ENCODE measurements at places on chromosomes 12 and 14.

- DNase-seq, result no peak
Measured at GRCh38 chr14:40417777-40418401, 985.7 kb upstream of the FBXO33 start.

DNA sequence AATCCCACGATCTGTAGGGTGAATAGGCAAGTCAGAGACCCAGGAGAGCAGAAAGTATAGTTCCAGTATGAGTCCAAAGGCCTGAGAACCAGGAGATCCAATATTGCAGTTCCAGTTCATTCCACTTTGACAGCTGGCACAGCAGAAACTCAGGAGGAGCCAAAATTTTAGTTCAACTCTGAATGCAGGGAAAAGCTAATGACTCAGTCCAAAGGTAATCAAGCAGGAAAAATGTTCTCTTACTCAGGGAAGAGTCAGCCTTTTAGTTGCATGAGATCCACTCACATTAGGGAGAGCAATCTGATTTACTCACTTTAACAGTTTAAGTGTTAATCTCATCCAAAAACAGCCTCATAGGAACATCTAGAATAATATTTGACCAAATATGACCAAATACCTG lies 130.2 kb upstream of the LRFN5 start:
- no peak for DNase-seq

DNA sequence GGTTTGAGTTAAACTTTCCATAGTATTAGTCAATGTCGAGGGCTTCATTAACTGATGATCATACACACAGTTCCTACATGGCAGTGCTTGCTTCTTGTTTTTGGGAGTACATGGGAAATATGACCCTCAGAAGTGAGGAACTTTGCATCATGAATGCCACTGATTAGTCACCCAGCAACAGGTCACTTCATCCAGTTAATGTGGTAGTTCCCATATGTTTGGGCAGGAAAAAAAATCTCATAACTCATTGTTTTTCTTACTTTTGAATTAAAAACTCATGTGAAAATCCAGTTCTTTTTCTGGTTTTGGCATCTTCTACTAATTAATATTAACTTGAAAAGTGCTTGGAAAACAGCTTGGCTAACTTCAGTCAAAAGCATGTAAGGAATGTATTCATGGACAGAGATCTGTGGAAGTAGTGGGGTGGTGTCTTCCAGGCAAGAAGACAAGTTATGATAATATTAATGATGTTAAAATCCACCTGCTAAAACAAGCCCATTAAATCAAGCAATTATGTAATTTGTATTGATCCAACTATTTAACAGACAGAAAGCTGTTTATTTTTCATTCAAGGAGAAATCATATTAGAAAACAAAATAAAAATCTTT lies 309.1 kb upstream of the NAV3 start:
- DNase-seq, result no peak

DNA sequence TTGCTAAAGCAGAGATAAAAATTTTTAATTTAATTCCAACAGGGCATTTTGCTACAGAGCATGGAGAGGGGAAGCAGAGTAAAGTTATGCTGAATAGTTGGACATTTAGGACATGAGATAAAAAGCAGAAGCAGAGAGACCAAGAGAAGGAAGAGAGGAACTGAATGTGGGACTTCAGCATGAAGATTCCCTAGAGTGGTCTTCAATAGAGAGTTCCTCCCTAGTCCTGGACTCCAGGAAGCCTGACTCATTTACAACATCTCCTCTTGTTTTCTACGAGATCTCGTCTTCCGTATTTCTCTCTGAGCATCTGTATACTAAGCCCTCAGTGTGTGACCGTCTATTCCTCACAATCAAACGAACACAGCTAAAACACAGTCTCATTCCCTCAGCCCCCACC lies 35.2 kb upstream of the IFT81 start:
- no peak for DNase-seq

DNA sequence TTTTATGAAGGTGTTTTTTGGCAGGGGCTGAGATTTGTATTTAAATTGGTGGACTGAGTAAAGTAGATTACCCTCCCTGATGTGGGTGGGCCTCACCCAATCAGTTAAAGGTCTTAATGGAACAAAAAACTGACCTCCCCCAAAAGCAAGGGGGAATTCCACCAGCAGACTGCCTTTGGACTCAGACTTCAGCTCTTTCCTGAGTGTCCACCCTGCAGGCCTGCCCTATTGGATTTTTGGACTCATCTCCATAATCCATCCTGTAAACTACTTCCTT lies 228.4 kb upstream of the CAND1 start:
- no peak for DNase-seq

DNA sequence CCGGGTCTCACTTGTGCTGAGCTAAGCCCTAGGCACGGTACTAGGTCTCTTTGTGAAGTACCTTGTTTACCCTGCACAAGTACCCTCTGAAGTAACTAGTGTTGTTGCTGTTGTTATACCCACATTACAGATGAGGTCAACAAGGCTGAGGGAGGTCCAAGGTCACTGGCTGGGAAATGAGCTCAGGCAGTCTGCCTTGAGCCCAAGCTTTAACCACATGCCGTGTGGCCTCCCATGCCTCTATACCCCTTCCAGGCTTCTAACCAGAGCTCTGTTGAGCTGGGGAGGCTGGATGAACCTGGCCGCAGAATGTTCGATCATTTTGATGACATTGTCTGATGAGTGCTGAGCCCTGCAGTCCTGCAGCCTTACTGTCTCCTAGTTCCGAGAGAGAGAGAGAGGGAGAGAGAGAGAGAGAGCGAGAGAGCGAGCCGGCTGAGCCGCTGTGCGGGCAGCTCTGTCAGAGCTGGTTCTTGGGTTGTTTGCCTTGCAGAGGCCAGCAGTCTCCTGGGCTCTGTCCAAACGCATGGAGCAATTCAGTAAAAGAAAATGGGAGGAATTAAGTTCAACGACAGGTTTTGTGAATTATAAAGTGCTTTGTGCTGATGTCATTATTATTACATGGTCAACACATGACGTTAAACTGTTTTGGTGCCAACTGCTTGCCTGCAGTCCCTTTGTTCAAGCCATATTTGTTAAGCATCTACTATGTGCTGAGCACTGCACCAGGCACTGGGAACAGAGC lies 13.1 kb downstream of the JDP2 start:
- DNase-seq, result no peak
